ENCODE measurements at places on chromosomes 12 and 14. TPM values are rescaled to one million over a fixed set of nuclear protein-coding genes. Genes with fewer than 3 reads are reported as not detected.

The GPX2 gene
- total RNA-seq, result not detected

- DNase-seq, result no peak
Measured at GRCh38 chr14:95157048-95157326, 342 bp downstream of the DICER1 start.

DNA sequence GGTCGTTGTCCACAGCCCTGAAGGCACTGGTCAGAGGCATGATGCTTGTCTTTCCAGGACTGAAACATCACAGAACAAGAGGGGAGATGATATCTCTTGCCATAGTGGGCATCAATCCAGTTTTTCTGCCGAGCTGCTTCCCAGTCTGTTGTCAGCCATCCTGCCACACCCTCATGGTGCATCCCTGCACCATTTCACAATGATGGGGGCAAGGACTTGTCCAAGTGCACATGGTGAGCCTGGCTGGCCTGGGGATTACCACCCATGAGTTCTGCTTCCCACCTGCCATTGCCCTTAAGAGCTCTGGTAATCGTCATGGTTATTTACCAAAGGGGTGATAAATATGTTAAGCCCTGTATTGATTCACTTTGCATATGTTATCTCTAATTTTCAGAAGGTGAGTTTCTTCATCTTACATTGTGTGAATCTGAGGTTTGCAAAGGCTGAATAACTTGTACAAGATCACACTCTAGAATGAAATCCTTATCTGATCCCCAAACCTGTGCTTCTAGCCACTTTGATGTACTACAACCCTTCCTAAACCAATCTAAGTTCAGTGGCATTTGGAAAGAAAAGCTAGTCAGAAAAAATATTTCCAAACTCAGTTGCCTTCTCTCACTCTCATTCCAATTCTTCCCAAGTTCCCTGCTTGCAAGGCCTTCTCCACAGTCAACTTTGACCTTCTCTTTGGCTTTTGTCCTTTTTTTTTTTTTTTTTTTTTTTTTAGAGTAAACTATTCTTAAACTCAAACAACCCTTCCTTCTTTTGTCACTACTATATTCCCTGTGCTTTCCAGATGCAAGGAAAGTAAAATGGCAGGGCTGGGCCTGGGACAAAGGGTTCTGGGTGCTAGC, 2.3 kb downstream of the AVIL start:
- no peak for DNase-seq

DNA sequence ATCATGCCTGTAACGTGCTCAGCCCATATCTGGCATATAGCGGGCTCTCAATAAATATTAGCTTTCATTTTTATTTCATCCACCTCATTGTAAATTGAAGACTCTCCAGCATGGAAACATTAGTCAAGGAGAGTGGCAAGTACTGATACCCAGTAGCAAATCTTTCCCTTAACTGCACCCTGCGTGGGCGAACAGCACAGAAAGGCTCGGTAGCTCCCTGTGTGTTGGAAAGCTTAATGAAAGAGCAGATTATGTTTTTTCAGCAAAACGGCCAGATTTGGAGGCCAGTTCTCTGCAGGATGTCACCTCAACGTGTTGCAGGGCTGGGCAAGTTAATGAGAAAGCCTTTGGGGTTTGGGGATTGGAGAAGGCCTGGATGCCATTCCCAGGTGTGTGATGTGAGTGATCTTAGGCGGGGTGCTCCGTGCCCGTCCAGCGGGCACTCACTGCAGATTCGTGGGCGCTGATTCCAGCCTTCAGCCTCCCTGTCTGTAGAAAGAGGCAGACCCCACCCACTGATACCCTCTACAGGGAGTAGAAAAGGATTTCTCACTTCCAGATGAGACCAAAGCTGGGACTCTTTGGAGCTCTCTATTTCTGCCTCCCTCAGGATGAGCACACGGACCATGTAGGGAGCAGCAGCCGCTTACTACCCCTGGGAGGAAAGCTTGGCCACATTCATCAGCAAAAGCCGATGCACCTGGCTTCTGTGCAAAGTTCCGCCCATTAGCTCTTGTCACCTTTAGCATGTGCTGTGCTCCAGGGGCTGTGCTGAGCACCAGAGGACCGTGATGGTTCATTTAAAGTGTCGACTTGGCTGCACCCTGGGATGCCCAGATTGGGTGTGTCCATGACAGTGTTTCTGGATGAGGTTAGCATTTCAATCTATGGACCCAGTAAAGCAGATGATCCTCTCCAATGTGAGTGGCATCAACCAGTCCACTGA, 29.1 kb downstream of the C14orf132 start:
- DNase-seq, result peak; percentile 41

DNA sequence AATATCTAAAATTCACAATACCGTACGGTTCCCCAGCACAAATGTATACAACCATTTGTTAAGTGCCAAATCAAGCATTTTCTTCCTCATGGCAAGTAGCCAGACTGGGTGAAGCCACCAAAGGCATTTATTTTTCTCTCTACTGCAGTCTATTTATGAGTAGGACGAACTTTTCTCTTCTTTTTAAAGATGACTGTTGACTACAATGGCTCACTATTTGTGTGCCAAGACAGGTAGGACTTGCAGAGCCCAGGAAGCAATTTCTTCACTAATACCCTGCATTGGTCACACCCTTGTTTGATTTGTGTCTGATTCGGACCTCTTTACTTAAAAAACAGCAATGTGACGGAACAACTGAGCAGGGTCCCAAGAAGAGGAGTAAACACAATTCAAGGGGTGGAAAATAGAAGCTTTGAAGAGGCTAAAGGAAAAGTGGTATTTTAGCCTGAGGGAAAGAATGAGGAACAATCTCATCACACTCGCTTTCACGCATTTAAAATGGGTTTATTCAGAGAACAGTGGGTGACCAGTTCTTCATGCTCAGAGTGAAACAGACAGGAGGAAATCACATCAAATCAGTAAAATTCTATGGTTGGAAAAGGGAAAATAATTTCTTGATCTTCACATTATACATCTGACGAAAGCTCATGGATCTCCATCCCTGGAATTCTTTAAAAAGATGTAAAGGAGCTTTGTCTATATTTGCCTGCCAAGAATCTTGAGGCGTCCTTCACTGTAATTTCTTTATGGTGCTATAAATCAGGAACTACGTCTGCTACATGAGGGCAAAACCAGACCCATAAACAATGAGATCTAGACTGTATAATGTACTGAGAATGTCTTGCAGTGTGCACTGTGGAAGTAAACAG, 183.8 kb downstream of the PPM1H start:
- DNase-seq, result no peak

All from breast epithelium (tissue), 4 donors.